ENCODE measurements at places on chromosomes 6 and 20.

- DNase-seq, result no peak
Observed at GRCh38 chr6:31162463-31163165, 4.2 kb downstream of the TCF19 start.

GRCh38 chr6:47126647-47127391 is 84.7 kb upstream of the ADGRF1 start:
- DNase-seq, result no peak

DNA sequence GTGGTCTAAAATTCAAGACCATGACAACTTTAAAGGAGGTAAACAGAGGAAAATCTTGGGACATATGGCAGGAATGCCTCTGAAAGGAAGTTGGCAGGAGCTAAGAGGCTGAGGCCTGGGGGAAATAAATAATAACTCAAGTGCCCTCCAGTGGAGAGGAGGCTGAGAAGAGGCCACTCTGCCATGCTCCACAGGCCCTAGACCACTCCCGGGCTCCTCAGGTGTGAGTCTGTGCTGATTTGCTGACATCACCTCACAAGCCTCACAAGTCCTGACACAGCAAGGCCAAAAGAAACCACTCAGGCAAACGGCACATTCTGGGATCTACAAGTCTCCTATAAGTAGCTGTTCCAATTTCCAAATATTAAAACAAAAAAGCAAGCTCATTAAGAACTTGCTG is 91.0 kb upstream of the RIPOR2 start:
- no peak for DNase-seq

- no peak for DNase-seq
Observed at GRCh38 chr6:8301502-8301901, 133.8 kb downstream of the SLC35B3 start.

- no peak for DNase-seq
Observed at GRCh38 chr6:142462260-142462659, 160.5 kb downstream of the ADGRG6 start.

GRCh38 chr6:112231594-112232060 is 22.7 kb downstream of the LAMA4 start:
- DNase-seq, result no peak

GRCh38 chr20:45297786-45298497 is 8.7 kb upstream of the RBPJL start:
- no peak for DNase-seq

GRCh38 chr6:106608080-106608668 is 21.1 kb downstream of the RTN4IP1 start:
- DNase-seq, result peak; percentile 12

GRCh38 chr6:143262859-143263258 is 187.6 kb downstream of the ADAT2 start:
- DNase-seq, result no peak

GRCh38 chr20:25685276-25686080 is 11.2 kb downstream of the ZNF337 start:
- DNase-seq, result no peak

DNA sequence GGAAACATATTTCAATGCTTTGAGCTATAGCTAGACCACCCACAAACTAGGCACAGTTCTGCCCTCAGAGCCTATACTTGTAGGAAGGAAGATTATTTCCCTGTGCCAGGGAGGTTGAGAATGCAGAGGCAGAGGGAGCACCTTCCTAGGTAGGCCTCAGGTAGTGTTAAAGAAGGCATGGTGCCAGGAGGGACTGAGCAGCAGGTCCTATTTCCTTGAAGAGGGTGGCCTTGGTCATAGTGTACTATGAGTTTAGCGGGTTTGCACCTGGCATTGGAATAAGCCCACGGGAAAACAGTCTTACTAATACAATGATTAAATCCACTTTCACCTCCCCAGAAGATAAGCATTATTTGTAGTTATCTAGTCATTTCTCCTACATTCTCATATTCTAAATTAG is 375.4 kb downstream of the CDKAL1 start:
- DNase-seq, result no peak

DNA sequence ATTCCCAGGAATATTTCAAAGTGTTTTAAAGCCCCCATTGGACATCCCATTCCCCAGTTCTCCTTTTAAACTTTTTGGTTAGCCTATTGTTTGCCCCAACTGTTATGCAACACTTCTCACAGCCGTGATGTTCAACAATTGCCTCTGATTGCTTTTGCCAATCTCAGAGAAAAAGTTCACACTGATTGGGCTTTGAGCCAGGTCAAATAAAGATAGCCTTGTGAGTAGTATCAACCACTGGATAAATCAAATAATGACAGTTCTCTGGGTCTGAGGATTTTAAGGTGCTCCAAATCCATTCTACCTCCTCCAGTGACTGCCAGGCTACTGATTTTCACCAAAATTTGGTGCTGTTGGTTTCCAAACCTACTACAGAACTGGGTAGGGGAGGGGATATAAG is 19.1 kb upstream of the NOP56 start:
- DNase-seq, result no peak

GRCh38 chr6:81722506-81723223 is 29.8 kb downstream of the TENT5A start:
- DNase-seq, result no peak

DNA sequence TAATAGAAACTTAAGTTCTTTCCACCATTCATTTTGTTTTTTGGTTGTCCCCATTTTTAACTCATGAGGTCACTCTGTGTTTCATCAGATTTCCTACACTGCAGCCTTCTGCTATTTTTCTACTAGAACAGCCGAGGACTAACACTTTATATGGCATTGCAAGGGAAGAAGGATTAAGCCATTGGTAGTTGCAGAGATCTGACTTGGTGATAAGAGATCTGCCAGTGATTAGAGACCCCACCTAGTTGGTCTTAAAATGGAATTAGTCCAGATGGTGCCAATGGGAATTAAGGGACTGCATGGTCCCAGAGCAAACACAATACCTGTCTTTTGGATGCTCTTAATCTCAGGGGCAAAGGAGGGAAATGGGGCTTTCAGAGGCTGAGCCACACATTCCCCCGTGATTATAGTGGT is 125.5 kb upstream of the TMEM170B start:
- no peak for DNase-seq

- DNase-seq, result no peak
Observed at GRCh38 chr20:20782231-20782630, 69.8 kb upstream of the RALGAPA2 start.

- peak; percentile 76 for DNase-seq
Observed at GRCh38 chr6:33620856-33621710, at the start of gene ITPR3. Gene ITPR3, plus strand, starts transcription at chr6:33621322. Its CDS starts 281 bp downstream, at chr6:33621603.

DNA sequence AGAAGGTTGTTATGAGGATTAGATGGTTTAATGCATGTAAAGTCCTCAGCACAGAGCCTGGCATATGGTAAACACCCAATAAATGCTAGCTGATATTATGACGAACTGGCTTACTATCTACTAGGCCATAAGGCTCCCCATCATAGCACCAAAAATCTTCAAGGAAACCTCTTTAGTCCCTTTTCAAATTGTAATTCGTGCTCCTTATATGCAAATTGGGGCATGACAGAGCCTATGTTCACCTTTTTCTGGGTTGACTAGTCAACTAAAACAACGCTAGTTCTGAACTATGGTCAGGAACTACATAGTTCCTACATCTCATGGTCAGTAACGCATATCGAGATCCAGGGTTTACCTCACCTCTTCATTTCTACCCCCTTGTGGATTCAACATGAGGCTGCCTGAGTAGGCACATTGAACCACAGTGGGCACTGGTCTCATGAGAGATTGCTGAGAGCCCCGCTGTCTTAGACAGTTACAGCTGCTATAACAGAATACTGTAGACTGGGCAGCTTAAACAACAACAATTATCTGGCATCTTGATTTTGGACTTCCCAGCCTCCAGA is 97.2 kb upstream of the TNFAIP3 start:
- DNase-seq, result no peak

DNA sequence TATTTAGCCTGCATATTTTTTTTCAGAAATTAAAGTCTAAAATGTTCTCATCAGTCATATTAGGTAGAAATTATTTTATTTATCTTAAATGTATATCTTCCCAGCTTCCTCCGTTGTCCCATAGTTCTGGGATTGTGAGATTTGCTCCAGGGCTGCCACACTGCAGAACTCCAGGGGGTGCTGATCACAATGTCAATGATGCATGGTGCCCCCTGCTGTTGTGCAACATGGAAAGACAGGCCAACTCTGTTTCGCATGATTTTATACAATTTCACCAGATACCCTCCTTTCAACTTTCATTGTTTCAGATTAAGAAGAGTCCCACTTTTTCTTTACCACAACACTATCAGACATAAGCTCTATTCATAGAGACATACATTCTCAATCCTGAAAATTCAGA is 35.9 kb downstream of the ID4 start:
- DNase-seq, result no peak

- peak; percentile 47 for DNase-seq
Observed at GRCh38 chr6:3370361-3371221, 86.3 kb downstream of the SLC22A23 start.

DNA sequence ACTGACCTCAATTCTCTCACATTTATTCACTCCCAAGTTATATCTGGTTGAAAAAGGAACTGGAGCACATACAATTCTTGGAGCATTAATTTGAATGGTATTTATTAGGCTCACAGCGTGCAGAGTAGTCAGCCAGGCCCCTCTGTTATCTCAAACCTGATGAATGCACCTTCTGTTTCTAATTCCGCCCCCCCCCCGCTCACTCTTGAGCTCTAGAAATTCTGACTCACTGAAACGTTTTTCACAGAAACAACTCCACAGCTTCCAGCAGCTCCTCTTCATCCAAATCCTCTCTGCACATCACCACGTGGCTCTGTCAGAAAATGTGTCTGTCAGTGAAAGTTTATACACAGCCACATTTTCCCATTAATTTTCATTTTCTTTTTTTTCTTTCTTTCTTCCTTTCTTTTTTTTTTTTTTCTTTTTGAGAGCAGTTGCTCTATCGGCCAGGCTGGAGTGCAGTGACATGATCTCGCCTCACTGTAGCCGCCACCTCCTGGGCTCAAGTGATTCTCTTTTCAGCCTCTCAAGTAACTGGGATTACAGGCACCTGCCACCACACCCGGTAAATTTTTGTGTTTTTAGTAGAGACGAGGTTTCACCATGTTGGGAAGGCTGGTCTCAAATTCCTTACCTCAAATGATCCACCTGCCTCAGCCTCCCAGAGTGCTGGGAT is 109.4 kb downstream of the TBXT start:
- no peak for DNase-seq

- DNase-seq, result no peak
Observed at GRCh38 chr20:45350217-45350616, 2.0 kb upstream of the SDC4 start.

GRCh38 chr6:43940071-43940392 is 170.0 kb downstream of the VEGFA start:
- no peak for DNase-seq

GRCh38 chr20:37939701-37940560 is 37.0 kb downstream of the VSTM2L start:
- DNase-seq, result no peak

DNA sequence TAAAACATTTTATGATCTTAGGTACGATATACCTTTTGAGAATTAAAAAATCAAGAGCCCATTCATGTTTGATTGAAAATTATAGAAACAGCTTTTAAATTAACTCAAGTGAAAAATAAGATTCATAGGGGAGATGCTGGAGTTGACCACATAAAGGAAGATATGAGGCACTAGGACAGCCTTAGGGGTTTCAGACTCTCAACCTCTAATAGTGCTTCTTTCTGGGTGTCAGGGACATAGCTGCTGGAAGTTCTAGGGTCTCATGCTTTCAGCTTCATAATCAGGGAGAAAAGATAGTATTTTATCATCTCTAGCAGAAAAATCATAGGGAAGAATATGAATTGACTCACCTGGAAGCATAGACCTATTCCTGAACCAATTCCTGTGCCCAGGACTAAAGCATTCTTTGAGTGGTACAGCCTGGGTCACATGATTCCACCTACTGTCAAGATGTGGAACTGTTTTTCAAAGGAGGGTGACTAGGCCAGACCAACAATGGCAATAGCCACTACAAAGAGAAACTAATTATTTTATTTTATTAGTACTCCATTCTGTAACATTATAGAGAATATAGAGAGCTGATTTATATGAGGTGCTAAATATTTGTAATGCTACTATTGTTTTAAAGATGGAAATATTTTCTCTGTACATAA is 27.8 kb upstream of the CENPW start:
- DNase-seq, result no peak

DNA sequence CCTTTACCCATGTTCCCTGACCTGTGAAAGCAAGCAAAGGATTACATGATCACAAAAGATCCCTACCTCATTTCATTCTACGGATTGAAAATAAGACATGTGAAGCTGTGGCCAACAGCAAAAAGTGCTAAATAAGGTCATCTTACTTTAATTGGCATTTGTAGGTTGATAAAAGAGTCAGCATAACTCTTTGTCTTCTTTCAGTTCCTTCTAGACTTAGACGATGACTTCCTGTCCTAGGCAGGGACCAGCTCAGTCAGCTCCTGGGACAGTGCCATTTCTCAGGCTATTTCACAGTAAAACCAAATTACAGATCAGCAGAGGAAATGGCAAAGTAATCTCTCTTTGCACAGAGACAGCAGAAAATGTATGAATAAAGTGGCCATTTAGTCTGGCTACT is 480.7 kb downstream of the RFPL4B start:
- DNase-seq, result no peak

DNA sequence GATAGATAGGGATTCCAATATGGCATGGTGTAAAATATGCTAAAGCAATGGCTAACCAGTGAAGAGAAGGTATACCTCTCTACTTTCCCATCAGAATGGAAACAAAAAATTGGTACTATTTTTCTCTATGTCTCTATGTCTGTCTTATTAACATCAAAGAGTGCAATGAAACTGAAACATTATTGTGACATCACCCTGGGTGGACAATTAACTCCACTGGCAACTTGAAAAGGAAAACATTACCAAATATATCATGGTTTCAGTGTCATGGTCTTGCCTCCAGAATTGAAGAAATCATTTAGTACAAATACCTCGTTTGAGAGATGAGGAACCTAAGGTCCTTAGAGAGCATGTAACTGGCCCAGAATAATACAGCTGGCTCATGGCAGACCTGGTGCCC is 1132.5 kb upstream of the MAP3K7 start:
- no peak for DNase-seq

GRCh38 chr6:51928320-51928719 is 159.1 kb downstream of the PKHD1 start:
- no peak for DNase-seq

DNA sequence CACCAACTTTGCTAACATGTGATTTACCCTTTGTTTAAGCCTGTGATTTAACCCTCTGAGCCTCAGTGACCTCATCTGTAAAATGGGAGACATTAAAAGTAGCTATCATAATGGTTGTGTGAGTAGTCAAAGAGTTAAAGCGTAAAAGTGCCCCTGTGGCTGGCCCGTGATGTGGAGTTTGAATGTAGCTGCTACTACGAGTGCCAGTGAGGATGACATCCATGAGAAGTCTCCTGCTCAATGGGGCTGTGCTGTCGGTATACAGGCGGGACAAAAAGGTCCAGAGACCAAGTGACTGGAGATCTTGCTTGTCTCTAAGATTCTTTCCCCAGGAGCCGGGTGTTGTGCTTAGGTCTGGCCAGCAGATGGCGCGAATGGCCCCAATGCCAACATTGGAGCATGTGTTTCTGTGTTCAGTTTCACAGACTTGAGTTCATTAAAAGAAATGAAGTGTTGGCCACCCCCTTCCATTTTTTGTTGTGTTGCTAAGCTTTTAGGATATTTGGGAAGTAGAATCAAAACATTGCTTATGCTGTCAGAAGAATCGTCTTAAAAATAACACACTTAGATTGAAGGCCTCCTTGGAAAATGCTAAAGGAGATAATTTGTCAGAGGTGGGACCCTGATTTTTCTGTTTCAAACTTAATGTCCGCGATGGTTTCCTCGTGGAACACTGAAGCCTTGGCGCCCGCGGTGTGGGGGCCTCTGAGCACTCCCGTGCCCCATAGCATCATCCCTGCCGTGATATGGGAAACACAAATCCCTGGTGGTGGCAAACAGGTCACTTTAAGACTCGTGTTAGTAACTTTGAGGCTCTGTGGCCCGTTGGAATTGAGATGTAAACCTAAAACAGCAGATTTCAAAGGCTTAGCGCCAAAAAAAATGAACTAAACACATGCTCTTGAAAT is 9.3 kb upstream of the RBM38 start:
- DNase-seq, result peak; percentile 89

Measured in naive thymus-derived CD8-positive, alpha-beta T cell (primary cell).